ENCODE measurements at places on chromosomes 1 and 21.
A peak's percentile ranks its signal among the peaks of the same experiment; 100 is the strongest.

DNA sequence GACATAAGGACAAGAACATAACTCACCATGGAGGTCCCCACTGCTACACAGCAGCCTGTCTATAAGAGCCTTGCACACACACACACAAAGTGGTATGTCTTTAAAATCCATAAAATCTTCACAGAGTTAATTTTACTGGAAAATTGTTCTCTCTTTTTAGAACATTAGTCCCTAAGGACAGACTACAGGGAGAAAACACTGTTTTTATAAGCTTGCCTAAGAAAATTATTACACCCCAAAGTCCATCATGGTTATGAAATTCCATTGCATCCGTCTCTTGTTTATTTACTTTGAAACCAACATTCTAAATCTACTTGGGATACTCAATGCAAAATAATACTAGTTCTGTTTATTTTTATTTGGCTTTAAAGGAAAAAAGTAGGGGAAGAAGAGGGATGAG lies 197.4 kb downstream of the SETD4 start:
- DNase-seq = no peak

GRCh38 chr1:176619261-176619660 lies 156.3 kb downstream of the PAPPA2 start:
- no peak for DNase-seq

- DNase-seq = no peak
Observed at GRCh38 chr21:40841524-40842196, 5.3 kb downstream of the DSCAM start.

DNA sequence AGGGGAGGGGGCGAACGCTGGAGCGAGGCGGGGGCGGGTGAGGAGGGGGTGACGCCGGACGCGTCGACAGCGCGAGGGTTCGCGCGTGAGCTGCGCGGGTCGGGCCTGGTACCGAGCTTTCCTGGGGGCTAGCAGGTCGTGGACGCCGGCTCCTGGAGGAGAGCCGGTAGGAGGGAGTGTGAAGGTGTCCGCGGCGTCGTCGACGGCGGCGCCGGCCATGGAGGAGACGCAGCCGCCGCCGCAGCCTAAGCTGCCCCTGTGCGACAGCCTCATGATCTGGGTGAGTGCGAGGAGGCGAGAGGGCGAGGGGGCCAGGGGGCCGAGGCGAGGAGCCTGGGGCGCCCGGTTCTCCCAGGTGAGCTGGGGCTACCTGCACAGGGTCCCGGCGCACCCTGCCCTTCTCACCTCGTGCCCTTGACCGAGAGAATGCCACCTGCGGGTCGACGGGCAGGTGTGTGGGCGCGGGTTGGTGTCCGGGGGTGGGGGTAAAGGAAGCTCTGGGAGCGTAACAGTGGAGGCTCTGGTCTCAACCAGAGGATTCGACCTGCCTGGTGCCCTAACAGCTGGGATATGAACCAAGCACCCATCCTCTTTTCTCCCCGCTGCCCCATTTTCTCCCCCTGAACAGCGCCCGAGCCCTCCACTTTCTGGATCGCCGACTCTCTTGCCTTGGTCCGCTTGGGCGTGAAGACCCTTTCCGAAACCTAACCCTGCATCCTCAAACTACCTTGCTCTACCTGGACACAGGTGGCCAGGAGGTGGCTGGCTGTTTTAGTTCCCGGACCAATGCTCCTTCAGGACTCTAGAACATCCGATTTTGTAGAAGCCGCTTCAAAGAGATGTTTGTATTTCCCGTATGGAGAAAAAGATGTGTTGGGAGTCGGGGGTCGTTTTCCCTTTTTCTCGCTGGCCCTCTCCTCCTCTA lies at the start of gene HOOK1:
Gene HOOK1, plus strand, starts transcription at position 49 of the 925 bp plus-strand sequence. Its CDS starts 169 bp downstream, at position 218.
- DNase-seq = no peak

GRCh38 chr1:180905927-180906326 lies 6.8 kb upstream of the KIAA1614 start:
- DNase-seq = no peak

GRCh38 chr1:159817276-159818041 lies 9.2 kb upstream of the SLAMF8 start:
- DNase-seq = no peak

GRCh38 chr1:225684741-225685140 lies 31.8 kb upstream of the ENAH start:
- no peak for DNase-seq

- DNase-seq = no peak
Observed at GRCh38 chr1:220300442-220301121, 28.3 kb upstream of the RAB3GAP2 start.

DNA sequence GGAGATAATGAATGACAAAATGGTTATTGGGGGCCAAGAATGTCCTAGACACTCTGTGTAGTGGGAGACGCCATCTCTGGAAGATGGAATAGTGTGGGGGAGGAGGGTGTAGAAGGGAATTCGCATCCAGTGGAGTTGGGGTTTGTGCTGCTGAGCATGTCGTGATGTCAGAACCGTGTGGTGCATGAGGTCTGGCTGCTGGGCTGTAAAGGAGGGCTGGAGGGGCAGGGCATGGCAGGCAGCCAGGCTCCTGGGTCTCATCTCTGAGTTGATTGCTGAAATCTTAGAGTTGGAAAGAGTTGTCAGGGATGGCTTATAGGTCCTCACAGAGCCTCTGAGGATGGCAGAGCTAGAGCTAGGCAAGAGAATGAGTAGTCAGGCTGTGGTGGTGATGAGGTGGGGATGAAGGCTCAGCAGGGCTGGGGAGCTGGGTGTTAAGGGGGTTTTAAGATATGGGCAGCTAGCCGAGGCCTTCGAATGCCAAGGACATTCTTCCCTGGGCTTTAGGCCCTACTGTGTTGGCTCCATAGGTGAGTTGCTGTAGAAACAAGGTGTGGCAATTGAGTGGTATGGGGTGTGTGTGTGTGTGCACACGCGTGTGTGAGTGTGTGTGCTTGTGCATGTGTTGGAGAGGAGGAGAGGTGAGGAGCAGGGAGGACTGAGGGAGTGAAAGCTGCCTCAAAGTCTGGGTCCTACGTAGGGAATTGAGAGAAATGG lies 1.9 kb downstream of the PPFIA4 start:
- DNase-seq = no peak

DNA sequence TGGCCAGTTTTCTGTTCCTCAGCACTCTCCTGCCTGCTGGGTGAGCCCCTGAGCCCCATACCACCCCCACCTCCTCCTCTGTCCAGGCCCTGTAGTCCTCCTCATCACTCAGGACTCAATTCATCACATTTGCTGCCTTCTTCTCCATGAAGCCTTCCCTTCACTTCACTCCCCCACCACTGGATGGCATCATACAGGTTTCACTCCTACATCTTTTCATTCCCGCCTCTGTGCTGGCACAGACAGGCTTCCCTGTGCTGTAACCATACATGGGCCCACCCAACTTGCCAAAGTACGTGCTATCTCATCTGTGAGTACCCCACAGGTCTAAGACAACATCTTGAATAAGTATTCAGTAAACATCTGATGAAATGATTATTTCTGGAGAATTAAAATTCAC lies 56.9 kb downstream of the SLC45A1 start:
- DNase-seq = no peak

DNA sequence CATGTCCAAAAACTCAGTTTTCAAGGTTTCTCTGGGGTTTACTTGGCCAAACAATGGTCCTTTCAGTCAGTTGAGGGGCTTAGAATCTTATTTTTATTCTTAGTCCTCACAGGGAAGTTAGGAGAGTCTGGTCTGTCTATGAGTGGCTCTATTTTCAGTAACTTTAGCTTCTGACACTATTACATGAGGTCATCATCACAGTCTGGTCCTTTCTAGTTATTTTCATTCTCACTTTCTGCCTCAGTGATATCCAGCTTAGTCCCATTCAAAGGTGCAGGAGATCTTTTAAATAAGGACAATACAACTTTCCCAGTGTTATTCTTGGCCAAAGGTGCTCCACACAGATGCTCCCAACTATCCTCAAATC lies 30.0 kb upstream of the FGGY start:
- no peak for DNase-seq

DNA sequence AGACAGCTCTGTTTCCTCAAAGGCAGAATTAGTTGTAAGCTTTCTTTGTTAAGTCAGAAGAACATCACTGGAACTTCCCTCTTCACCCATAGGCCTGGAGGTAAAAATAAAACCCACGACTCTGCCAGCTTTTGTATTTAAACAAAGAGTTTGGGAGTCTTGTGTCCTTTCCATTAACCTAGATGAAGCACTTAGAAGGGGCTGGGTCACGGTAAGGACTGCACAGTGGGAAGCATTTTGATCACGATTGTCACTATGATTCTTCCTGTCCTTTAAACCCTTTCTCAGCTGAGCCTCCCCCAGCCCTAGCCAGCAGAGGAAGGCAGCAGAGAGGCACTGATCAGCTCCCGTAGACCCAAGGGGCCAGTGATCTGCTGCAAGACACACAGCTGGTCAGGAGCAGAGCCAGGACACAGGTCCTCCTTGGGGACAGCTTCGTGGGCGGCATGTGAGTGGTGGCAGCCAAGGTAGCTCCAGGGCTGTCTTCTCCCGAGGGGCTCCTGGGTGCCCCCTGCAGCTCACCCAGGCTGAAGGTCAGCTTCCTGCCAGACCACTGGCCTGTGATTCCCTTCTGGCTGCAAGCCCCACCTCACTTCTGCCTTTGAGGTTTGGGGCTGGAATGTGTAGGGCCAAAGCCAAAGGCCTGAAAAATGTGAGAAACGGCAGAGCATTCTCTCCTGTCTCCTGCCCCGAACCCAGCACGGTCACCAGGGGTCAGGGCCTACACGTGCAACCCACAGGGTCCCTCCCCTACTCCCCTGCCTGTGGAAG lies 4.0 kb upstream of the LAPTM5 start:
- DNase-seq = no peak

DNA sequence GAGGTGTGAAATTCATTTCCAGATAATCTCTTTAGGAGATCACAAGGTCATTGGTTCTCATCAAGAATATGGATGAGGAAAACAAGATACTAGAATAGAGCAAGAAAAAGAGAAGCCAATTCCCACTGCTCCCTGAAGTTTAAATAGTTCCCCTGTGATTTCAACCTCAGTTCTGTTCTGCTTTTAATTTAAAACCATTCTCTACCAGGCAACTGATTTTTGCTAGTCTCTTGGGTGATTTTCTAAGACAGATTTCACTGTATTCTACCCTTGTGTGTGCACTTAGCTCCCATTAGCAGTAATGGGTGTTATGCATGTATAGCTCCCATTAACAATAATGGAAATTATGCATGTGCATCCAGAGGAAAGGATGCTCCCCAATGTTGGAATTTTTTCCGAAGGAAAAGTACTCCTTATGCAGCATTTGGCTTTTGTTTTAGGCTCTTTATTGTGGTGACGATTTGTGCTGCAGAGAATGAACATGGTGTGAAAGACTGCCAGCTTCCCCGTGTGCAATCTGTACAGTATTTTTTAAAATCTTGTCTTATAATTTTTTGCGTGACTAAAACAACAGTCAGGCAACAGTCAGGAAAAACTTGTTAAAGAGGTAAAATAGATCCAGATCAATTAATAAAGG lies 144.0 kb upstream of the ZRANB2 start:
- no peak for DNase-seq

- DNase-seq = no peak
Observed at GRCh38 chr21:28922368-28922767, 70.3 kb downstream of the LTN1 start.

DNA sequence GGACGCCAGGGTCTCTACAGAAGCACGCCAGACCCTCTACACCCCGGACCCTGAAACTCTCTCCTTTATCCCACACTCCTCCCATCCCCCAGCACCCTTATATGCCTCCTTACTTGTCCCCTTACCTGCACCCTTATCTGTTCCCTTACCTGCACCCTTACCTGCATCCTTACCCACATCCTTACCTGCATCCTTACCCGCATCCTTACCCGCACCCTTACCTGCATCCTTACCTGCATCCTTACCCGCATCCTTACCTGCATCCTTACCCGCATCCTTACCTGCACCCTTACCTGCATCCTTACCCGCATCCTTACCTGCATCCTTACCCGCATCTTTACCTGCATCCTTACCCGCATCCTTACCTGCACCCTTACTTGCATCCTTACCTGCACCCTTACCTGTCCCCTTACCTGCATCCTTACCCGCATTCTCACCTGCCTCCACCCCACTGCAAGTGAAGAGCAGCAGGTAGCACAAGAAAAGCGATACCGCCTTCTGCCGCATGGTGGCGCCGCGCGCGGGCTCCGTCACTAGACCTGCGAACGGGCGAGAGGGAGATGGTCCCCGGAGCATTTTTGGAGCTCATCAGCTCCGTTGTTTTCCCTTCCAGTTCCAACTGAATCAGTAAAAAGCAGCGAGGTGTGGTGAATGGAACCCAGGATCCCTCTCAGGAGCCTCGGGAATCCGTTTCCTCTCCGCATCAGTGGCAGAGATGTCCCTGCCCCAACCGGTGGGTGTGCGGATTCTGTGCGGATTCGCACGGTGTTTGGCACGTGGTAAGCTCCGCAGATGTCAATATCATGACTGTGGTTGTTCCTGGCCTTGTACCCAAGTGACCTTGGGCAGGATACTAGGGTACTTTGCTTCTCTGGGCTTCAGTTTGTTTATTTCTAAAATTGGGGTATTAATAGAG lies 2.9 kb downstream of the IFI6 start:
- peak; percentile 91 for DNase-seq

GRCh38 chr1:228088586-228089498 lies 6.3 kb downstream of the ARF1 start:
- no peak for DNase-seq

GRCh38 chr1:183966487-183966886 lies 71.0 kb downstream of the COLGALT2 start:
- no peak for DNase-seq

DNA sequence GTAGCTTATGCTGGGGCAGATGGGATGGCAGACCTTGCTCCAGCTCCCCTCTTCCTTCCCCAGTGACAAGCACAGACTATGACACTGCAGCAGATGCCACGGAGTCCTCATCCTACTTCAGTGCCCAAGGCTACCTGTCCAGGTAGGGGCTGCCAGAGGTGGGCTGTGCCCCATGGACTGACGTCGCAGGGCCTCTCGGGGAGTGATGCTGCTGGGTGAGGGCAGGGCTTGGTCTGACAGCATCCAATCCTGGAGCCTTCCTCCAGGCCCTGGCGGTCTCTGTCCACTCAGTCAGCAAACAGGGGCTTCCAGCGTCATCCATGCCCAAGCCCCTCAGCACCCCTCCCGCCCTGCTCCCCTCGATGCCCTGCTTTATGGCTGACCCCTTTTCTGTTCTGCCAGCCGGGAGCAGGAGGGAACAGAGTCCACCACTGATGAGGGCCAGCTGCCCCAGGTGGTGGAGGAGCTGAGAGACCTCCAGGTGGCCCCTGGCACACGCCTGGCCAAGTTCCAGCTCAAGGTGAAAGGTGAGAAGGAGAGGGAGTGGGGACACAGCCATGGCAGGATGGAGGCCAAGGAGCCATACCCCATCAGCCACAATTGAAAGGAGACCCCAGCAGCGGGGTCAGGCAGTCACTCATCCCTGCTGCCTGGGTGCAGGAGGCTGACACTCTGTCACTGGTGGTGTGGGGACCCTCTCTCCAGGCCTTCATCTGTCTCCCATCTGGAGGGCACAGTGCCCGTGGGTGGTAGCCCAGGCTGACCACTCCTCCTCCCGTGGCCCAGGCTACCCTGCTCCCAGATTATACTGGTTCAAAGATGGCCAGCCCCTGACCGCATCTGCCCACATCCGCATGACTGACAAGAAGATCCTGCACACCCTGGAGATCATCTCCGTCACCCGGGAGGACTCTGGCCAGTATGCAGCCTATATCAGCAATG lies 73.6 kb downstream of the TRIM11 start:
- DNase-seq = no peak

- no peak for DNase-seq
Observed at GRCh38 chr1:101064697-101065096, 39.1 kb upstream of the DPH5 start.
